Hepatocyte (in vitro differentiated cells): ENCODE measurements at places on chromosomes 2 and 18. TPM values are rescaled to one million over a fixed set of nuclear protein-coding genes. Genes with fewer than 3 reads are reported as not detected.

- no peak for DNase-seq
Observed at GRCh38 chr2:46610021-46610420, 130.7 kb downstream of the TMEM247 start.

- no peak for DNase-seq
Observed at GRCh38 chr18:36449451-36449850, 151.9 kb downstream of the FHOD3 start.

- peak; percentile 10 for DNase-seq
Observed at GRCh38 chr2:205216580-205216979, 465.7 kb upstream of the NRP2 start.

GRCh38 chr2:43839776-43840564 lies 1.2 kb downstream of the ABCG8 start:
- no peak for DNase-seq

DNA sequence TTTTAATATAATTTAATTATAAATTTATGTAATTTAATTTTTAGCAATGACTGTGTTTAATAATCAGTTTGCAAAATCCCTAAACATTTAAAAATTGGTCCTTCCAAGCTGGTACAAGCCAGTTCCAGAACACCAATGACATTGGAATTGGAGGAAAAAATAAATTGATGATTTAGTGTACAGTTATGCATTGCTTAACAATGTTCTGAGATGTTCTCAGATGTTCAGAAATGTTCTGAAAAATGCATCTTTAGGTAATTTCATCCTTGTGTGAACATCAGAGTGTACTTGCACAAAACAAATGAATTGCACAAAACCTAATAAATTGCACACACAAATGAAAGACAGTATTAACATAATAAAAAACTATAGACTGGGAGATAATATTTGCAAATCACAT lies 95.2 kb downstream of the TRIB2 start:
- DNase-seq: no peak

GRCh38 chr2:30647752-30648457 lies 159.3 kb downstream of the CAPN13 start:
- DNase-seq: no peak

SLC5A7 gene
- total RNA-seq: 0.03 TPM in 1 of 2 replicates, not detected in the other

MEP1B gene
- total RNA-seq: 0.36 and 2.3 TPM in 2 replicates
